ENCODE measurements at places on chromosomes 13 and 19.
A peak's percentile ranks its signal among the peaks of the same experiment; 100 is the strongest.

- no peak for DNase-seq
These were observed 56.2 kb upstream of the GPR183 start for GRCh38 chr13:99363391-99363790.

DNA sequence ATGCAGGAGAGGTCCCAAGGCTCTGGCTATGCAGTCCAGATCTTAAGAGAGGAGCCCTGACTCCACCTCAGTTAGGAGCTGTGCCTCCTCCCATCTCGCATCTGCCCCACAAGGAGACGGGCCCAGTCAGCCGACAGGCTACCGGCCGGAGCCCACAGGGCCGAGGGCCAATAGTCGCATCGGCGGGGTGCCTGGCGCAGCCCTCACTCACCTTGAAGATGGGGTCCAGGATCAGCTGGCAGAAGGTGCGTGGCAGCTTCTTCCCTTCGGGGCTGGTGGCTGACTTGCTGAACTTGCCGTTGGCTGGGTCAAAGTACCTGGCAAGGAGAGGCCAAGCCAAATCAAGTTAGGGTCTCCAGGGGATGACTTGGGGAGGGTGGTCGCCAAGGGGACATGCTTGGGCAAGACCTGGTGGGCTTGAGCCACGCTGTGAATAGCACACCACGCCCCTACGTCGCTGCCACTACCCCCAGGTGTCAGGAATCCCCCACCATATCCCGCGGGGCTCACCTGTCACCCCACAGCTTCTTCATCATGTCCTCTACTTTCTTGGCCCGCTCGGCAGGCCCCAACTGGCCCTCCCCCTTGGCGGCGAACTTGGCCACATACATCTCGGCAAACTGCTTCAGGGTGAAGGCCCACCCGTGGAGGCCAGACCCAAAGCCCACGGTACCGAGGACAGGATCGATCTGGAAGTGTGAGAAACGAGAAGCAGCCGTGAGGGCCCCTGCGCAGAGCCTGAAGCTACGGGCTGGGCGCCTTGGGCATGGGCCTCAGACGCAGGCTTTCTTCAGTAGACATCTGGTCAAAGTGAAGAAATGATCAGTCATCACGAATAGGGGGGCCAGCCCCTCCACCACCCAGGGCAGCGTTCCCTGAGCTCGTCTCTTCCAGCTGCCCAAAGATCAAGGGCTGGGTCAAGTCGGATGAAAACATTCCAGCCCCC, 3.3 kb downstream of the EEF2 start:
- DNase-seq = no peak

DNA sequence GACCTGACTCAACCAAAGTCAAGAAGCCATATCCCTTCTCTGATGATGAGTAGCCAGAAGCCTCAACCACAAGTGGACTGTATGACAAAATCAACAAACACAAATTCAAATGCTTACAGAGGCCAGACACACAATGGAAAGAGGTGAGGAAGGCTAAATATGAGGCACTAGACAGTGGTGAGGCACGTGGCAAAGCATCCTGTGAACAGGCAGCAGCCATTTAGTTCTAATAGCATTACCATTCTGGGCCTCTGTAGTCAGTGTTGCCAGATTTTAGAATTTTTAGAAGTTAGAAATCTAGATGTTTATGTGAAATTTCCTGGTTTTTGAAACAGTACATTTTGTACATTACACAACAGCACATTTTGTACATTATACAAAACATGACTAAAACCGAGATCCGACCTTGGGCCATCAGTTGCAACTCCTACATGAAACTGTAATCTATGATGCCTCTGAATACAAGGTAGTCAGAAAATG, 403.3 kb downstream of the COG6 start:
- peak; percentile 96 for DNase-seq

DNA sequence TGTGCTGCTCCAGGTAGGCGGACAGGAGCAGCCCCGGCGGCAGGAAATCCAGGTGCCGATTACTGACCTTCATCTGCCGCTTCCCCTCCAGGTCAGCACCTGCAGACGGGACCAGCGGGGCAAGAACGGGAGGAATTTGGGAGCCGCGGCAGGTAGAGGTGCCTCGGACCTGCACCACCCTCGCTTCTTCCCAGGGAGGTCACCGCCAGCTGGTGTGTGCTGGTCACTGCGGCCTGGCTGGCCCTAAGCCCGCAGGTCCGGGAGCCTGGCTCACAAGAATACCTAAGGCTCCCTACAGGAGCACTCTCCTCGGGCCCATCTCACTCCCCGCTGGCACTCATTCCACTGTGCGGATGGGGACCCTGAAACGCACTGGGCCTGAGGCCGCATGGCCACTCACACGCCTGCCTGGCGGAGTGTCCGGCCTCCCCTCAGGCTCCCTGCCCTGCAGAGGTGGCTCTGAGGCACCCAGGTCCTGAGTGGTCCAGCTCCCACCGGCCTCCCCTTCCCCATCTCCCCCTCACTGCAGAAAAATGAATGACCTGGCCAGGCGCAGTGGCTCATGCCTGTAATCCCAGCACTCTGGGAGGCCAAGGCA, 4.3 kb downstream of the RNU6-9 start:
- no peak for DNase-seq

DNA sequence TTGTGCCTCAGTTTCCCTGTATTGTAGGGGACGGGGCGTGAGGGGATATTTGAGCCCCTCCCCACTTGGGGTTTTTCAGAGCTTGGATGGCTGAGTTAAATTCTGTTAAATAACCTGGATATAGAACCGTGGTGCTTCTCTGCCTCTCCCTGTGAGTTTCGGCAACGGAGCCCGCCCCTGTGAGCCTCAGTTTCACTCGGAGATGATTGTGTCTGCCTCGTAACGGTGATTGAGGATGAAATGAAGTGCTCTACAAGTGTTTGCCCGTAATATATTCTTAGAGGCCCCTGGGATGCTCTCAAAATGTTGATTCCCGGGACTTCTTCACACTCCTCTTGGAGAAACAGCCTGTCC, 509 bp downstream of the KXD1 start:
- DNase-seq = no peak

- DNase-seq = no peak
These were observed 269.6 kb downstream of the TEX29 start for GRCh38 chr13:111589992-111590391.

DNA sequence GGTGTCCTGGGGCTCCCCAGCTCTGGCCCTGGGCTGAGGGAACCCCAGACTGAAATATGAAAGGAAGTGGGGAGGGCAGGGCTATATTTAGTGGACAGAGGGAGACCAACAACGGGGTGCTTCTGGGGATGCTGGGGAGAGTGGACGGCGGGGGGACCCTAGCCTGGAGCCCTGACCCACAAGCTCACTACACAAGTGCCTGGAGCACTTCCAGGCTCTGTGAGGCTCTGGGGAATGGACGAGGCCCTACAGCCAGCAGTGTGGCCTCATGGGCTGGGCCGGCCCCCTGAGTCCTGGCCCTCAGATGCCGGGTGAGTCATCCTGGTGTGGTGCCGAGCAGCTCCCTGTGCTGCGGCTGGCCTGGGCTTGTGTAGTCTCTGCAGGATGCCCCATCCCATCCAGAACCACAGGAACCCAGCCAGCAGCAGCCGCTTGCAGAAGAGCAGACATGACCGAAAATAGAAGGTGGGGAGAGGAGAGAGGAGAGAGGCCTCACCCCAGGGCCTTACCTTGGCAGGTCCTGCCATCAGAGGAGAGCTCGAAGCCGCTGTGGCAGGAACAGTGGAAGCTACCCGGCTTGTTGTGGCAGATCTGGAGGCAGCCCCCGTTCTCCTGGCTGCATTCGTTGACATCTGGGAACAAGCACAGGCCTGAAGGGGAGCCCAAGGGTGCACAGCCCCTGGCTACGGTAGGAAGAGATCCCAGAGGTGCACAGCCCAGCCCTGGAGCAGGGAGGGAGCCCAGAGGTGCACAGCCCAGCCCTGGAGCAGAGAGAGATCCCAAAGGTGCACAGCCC, 26.1 kb downstream of the GAS6 start:
- DNase-seq = peak; percentile 97

GRCh38 chr19:21322528-21322927, 6.7 kb downstream of the ZNF708 start:
- DNase-seq = no peak

DNA sequence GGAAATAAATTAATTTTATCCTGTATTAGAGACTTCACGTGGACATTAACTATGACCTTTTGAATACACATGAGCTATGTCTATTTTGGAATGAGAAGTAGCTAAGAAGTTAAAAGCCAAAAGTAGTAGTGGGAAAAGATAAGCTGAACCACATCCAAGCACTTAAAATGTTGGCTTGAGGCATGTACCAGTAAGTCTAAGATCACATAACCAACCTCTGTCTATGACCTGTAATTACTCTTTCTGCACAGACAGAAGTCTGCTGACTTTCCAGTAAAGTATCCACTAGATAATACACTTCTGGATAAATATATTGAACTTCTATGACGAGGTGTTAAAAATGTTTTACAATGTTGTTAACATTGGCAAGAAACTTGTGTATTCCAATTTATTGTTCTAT, 68.7 kb downstream of the LIG4 start:
- DNase-seq = no peak

DNA sequence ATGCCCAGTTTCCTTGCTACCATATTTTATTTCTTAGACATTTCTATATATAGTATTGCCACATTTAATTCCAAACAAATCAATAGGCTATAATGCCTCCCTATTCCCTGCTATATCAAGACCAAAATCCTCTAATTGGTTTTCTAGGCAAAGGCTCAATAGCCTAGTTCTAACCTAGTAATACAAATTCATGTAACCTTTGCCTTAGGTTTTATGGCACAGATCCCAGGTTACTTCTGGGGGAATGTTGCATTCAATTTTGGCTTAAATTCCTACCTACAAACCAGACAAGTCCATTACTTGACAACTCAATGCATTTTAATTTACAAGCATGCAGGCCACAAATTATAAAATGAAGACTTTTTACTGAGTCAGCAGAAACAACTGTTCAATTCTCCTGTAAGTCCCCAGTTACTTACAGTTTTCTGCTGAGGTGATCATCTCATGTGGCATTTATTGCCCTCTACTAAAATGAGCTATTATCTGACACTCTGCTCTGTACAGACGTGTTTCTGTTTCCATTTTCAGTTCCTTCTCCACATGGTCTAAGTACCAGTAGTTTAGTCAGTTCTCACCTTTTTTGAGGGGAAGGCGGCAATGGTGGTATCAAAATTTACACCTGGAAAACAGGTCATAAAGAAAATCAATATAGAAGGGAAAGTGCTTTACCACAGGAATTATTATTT, 11.7 kb downstream of the KCNRG start:
- DNase-seq = no peak

GRCh38 chr13:36533806-36534205, 101.5 kb downstream of the CCNA1 start:
- no peak for DNase-seq

DNA sequence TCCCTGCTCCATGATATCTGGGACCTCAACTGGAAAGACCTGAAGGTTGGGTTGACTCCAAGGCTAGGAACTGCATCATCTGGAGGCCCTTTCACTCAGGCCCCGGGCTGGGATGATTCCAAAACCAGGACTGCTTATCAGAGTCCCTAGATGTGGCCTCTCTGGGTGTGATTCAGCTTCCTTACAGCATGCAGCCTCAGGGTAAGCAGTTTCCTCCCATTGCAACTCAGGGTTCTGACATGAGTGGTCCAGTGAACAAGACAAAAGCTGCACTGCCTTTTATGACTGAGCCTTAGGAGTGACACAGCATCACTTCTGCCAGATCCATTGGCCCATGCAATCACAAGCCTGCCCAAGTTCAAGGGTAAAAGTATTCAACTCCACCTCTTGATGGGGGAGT, 502.8 kb downstream of the COG6 start:
- DNase-seq = peak; percentile 55

DNA sequence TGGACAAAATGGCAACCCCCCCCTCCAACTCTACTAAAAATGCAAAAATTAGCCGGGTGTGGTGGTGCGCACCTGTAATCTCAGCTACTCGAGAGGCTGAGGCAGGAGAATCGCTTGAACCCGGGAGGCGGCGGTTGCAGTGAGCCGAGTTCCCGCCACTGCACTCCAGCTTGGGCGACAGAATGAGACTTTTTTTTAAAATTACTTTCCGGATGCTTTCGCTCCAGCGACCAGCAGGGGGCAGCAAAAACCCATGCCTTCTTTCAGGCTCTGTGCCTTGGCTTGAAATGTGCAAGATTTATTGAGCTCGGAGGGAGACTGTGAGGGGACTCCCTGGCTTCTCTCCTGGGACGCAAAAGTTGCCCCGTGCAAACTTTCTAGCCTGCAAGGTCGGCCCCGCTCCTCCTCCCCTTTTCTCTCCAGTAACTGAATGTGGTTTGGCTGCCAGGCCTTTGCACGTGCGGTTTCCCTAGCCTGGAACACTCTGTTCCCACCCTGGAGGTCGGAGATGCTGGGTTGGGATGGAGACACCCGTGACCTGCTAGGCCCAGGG, 61.4 kb upstream of the NFIC start:
- DNase-seq = peak; percentile 77
